ENCODE measurements at places on chromosomes 6 and 20. TPM values are rescaled to one million over a fixed set of nuclear protein-coding genes. Genes with fewer than 3 reads are reported as not detected.
A peak's percentile ranks its signal among the peaks of the same experiment; 100 is the strongest.

XPO5 gene
- 95.7 TPM for total RNA-seq

HLA-DQB1 gene
- total RNA-seq: 1.2 TPM

CRISP3 gene
- total RNA-seq: not detected

TGM6 gene
- total RNA-seq: not detected

TUBB2A gene
- 349 TPM for total RNA-seq

GRCh38 chr20:51036827-51037531 is 14.1 kb upstream of the KCNG1 start:
- no peak for DNase-seq

GRCh38 chr6:26288155-26288554 is 76.8 kb upstream of the BTN3A2 start:
- DNase-seq: no peak

DNA sequence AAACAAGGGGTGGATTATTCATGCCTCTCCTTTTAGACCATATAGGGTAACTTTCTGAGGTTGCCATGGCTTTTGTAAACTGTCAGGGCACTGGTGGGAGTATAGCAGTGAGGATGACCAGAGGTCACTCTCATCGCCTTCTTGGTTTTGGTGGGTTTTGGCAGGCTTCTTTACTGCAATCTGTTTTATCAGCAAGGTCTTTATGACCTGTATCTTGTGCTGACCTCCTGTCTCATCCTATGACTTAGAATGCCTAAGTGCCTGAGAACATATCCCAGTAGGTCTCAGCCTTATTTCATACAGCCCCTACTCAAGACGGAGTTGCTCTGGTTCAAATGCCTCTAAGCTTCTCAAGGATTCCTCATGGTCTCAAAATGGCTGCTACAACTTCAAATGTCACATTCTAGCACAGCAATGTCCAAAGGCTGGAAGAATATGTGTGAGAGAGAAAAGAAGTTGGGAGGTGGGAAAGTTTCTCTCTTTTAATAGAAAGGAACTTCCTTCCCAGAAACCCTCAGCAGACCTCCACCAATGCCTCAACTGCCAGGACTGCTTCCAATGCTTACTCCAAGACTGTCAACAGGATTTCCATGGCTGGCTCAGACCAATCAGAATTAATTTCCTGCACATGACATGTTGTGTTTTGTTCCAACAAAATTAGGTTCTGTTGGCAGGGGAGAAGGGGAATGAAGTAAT is 46.6 kb upstream of the SLC9A8 start:
- no peak for DNase-seq

GRCh38 chr6:164246082-164246481 is 831.6 kb downstream of the QKI start:
- DNase-seq: no peak

DNA sequence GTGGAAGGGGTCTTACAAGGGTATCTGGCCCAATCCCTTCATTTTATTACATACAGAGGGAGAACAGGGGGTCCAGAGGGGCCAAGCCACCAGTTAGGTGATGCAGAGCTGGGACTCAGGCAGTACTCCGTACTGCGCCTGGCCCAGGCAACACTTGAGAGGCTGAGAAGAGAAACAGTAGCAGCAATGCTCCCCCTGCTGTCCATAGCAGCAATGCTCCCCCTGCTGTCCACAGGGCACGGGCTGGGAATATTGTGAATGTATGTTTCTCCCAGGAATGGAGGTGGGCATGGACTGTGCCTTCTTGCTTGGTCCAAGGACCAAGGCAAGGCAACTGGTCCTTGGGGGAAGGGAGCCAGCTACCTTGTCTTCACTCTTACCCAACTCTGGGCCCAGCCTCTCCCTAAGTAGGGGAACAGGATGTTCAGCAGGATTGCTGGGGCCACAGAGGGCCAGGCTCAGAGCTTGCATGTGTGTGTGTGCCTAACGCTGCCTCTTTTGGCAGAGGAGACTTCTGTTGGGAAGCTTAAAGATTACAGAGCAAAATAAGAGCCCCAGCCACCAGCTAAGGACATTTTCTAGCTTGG is 14.8 kb upstream of the FAM83C start:
- DNase-seq: peak; percentile 80

- DNase-seq: no peak
These were observed 3.8 kb downstream of the ADRM1 start for GRCh38 chr20:62306414-62307187.

DNA sequence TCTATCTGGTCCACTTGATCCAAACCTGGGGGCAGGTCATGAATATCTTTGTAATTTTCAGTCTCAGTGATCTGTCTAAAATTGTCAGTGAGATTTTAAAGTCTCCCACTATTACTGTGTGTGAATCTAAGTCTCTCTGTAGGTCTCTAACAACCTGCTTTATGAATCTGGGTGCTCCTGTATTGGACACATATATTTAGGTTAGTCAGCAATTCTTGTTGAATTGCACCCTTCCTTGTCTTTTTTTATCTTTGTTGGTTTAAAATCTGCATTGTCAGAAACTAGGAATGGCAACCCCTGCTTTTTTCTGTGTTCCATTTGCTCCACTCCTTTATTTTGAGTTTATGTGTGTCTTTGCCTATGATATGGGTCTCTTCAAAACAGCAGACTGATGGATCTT is 140.7 kb downstream of the ASCC3 start:
- DNase-seq: no peak

- DNase-seq: no peak
These were observed 63.7 kb downstream of the SH3BGRL2 start for GRCh38 chr6:79694623-79695343.

DNA sequence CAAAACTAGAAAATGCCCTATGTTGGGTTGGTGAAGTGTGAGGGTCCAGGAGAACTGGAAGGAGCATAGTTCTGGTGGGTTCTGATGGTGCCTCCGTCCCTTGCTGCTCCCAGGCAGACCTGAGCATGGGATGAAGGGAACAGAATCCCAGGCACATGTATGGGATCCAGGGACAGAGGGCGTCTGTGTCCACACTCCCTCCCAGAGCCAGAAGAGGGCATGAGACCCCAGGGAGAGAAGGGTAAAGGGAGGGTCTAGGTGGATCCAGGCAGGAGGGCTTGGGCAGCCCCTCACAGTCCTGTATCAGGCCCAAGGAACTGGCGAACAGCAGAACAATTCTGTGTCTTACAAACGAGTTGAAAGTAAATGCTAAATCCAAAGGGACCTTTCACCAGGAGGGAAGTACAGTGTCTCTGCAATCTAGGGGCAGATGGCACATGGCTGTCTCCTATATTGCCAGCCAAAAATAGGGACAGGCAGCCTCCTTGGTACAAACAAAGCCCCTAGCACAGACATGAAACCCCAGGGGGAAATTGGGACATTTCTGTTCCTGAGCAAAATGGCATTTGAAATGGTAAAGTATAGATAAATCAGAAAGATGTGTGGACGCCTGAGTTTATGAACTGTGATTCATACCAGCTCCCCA is 2.5 kb upstream of the BPIFA1 start:
- DNase-seq: peak; percentile 21

DNA sequence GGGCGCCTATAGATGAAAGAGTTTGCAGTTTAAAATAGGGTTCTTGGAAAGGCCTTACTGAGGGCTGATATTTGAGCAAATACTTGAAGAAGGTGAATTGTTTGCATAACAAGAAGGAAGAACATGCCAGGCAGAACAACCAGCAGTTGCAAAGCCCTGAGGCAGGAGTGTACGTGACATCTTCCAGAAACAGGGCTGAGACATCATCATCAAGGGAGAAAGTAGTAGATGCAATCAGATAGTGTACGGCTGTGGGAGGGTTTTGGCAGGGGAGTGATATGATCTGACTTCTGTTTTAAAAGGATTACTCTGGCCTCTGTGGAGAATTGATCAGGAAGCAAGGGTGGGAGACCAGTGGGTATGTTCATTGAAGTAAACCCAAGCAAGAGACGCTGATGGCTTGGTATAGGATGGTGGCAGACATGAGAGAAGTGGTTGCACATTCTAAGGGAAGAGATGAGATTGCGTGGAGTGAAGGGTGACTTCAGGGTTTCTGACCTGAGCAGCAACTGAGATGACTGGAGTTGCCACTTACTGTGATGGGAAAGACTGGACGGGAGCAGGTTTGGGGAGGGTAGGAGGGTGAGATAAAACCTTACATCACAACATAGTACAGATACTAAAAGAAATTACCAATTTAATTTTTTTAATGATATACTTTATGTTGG is 28.8 kb downstream of the RIOK1 start:
- no peak for DNase-seq
